ENCODE measurements at places on chromosomes 11 and 22.

DNA sequence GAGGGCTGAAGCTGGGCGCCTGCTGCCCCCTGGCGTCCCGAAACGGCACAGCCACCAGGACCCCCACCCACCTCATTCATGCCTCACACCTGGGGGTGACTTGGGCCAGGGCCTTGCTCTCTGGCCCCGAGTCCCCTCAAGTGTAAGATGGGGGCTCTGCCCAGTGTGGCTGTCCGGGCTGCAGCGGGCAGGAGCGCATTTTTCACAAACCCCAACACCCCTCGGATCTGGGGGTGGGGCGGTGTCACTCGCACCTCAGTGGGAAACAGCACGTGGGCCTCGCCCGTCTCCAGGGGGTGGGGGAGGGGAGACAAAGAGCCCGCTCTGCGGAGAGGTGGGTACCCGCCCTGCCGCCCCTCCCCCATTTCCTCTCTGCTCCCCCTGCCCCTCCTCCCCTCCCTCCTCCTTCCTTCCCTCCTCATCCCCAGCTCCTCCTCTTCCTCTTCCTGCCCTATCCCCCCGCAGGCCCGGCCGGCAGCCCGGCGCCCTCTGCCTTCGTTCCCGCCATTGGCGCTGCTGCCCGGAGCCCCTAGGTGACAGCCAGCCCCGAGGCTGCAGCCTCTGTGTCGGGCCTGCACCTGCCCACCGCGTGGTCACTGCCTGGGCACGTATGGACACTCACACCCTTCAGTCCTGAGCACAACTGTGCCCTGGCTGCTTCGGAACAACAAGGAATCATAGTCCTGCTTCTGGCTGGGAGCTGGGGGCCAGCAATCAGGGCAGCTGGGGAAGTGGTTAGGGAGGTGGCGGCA is 6.8 kb upstream of the CDKN1C start:
- peak; percentile 44 for DNase-seq

DNA sequence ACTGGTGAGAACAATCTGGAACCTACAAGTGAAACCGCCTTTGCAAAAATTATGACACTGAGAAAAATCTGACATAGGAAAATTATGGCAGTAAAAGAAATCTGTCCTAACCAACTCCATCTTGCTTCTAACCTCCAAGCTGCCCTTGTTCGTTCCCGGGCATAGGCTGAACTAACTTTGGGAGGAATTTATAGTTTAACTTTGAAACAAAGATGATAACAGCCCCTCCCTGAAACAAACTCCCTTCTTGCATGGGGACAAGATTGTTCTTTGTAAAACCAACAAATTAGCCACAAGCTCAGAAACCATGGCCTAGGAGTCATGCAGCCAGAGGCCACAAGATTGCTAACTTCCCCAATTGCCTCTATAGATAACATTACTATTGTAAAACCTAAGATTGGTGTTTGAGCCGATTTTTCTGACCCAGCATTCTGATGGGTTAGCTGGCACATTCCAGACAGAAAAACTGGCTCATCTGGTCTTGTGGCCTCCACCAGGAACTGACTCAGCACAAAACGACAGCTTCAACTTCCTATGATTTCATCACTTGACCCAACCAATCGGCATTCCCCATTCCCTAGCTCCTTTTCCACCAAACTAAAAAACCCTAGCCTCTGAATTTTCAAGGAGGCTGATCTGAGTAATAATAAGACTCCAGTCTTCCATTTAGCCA is 3.6 kb upstream of the CCDC81 start:
- DNase-seq, result peak; percentile 67

DNA sequence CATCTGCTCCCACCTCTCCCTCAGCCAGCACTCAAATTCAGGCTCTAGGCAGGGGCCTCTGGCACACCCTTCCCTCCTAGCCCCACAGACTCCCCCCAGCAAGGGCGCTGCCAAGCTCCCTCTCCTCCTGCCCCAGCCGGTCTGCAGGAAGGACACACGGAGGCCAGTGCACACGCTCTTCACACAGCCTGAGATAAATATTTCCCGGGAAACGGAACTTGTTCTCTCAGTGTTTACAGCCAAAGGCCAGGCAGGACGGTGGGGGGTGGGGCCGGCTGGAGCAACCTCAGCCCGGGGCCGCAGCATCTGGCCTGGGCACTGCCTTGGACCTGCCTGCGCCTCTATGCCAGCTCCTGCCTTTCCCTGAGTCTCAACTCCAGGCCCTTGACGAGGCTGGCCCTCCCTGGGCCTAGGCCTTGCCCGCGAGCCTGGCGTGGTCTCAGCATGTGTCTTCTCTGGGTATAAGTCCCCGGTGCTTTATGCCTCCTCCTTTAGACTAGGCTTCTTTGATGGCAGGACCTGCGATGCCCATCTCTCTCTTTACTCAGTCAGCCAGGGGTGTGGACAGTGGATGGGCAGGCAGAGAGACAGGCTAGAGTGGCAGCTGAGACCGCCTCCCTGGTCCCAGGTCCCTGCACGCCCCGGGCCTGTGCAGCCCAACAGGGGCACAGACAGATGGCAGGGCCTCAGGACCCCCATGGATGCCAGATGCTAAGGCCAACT is 48.4 kb downstream of the PDE2A start:
- DNase-seq, result no peak

DNA sequence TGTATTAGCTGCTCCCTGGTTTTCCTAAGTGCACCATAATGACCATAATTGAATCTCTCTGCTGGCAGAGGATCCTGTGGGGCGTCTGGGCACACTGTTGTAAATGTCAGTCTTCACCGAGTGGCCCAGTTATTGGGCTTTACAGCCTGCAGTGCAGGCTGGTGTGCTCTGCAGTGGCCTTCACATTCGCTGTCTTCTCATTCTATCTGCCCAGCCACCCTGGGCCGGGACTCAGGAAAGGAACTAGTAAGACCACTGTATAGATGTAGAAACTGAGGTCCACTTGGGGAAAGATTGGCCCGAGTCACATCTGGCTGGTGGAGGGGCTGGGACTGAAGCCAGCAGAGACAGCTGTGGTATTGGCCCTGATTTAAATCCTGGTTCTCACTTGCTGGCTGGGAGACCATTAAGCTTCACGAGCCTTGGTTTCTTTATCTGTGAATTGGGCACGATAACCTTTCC is 49.3 kb downstream of the TSPAN18 start:
- no peak for DNase-seq

GRCh38 chr11:46693597-46694012 is 6.8 kb downstream of the ARHGAP1 start:
- peak; percentile 82 for DNase-seq

- DNase-seq, result no peak
These were observed 77.2 kb downstream of the FLI1 start for GRCh38 chr11:128771102-128771501.

DNA sequence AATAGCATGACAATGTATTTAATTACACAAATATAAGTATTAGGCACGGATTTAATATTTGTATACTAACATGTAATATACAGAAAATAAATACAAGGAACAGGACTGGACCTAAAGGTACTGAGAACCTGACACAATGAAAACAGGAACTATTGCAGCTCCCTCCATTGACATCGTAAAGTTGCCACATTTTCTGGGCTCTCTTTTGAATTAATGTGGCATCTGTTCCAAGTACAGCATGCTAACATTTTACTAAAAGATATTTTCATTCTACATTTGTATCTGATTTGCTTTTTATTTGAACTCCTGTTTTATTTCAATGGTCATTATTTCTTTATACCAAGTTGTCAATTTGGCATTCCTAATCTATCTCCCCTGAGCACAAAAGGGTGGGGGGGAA is 15.3 kb downstream of the PHF21A start:
- no peak for DNase-seq

DNA sequence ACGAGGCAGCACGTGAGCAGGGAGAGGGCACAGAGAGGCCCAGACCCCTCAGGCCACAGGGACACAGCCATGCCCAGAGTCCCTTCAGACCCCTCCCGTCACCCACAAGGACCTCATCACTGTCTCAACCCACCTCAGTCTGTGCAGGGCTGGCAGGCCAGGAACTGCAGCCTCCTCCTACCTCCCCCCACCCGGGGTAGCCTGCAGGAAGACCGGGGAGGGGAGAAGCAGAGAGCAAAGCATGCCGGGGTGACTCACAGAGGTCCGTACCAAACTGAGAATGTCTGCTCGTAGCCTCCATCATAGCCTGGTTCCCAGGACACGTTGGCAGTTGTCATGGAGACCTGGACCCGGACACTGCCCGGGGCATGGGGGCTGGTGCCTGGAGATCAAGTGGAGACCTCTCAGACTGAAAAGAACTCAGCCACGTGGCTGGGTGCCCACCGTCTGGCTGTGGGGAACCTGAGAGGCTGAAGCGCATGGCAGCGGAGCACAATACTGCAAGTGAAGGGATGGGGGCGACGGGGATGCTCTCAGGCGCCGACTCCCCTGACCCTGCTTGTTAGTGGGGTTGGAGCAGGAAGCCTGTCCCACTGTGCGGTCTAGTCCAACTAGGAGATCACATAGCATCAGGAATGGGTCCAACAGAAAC is 27.2 kb downstream of the IGSF9B start:
- no peak for DNase-seq

DNA sequence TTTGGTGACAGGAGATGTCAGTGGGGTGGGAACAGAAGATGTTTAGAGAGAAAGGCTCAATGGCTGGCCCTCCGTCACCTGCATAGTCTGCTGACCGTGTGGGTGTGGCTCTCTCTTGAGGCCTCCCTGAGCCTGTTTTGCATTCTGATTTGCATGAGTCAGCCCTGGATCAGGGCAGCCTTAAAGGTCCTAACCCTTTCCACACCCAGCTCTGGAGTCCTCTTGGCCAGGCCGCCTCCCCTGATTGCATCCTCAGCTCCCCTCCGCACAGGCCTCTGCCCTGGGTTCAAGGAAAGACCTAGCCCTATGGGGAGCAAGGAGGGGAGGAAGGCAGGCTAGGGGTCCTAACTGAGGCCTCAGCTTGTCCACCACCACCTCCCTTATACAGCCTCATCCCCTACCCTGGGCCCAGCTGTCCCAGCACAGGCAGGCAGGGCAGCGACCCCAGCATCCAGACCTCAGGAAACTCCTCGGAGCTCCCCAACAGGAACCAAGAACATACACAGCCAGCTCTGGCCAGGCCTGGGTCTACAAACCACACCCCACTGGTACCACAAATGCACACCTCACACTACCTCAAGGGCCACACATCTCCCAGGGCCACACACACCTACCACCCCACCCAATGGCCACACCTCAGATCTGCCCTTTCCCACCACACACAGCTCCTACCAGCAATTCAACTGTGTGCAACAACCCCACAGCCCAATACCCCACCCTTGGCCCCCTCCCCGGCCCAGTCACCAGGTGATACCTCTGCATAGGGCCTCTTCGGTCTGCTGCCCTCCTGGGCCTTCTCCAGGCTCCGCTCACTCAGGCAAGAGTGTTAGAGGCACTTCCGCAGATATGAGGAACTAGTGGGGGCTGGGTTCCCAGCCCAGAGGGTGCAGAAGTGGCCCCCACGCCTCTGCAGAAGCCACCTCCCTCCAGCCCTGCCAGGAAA is 13.7 kb downstream of the ARAP1 start:
- peak; percentile 73 for DNase-seq

DNA sequence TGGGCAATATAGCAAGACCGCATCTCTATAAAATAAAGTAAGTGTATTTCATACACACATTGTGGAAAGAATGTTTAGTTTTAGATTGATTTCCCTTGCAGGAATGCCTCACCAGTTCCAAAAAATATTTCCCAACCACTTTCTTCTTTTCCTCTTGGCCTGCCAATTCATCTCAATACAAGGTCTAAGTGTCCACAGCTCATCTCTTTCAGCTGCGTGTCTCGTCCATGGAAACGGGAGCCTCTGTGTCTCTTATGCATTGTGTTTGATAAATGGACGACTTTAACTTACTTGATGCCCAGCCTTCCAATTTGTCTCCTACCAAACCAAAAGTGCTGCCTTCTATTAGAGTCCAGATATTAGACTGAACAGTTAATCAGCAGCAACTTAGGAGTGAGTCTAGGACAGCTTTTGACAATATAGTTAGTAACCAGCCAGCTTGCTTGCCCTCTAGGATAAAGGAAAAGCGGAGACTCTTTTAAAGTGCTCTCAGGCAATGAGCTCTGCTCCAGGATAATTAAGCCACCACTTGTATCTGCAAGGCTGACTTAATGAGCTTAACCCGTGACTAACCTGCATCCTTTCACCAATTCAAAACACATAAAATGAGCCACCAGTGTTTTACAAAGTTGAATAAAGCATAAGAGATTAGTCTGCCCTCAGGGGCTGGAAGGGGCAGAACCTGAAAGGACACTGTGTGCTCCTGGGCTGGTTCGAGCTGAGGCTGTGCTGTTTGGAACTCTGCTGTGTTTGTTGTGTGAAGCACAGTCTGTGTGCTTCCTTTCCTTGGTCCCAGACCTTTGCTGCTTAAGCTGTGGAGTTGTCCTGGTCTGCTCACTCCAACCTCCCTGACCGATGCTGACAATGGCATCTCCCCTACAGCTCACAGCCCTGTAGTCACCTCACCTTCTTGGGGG is 27.5 kb downstream of the FBXO7 start:
- DNase-seq, result peak; percentile 15

GRCh38 chr11:65051398-65051858 is 6.9 kb downstream of the NAALADL1 start:
- DNase-seq, result no peak

DNA sequence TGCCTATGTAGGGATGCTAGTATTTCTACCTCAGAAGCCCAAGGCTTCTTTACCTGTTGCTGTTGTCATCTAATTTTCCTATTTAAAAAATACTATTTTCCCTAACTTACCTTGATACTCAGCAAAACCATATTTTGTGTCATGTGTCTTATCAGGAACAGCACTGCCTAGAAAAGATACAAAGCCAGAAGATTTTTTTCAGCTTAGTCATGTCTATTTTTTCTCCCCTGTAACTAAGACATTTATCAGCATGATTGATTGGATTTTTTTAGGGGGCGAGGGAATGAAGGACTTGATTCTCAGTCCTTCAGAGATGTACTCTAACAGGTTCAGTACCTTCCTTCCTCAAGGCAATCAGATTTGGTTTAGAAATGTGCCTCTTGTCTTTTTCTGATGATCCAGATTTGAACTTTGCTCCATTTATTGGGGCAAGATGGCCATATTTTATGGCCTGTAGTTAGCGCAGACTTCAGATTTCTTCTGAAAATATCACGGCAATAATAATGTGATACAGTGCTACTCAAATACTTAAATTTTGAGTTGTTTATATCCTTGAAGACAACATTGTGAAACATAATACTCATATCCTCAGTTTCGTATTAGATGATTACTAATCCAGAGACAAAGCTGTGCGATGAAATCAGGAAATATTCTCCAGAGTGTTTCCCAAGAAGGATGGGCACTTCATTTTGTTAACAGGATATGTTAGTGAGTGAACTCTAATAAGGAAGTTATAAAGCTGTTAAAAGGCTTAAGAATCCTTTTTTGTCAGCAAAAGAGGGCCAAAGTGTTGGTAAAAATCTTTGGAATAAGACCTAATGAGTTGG is 3.8 kb upstream of the PIK3IP1 start:
- DNase-seq, result peak; percentile 81

DNA sequence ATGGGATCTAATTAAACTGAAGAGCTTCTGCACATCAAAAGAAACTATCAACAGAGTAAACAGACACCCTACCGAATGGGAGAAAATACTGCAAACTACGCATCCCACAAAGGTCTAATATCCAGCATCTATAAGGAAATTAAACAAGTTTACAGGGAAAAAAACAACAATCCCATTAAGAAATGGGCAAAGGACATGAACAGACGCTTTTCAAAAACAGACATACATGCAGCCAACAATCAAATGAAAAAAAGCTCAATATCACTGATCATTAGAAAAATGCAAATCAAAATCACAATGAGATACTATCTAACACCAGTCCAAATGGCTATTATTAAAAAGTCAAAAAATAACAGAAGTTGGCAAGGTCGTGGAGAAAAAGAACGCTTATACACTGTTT is 117.5 kb downstream of the FCHSD2 start:
- no peak for DNase-seq

- peak; percentile 33 for DNase-seq
These were observed 6.4 kb downstream of the BAIAP2L2 start for GRCh38 chr22:38104084-38104483.
